ENCODE measurements at places on chromosomes 3 and 15.

DNA sequence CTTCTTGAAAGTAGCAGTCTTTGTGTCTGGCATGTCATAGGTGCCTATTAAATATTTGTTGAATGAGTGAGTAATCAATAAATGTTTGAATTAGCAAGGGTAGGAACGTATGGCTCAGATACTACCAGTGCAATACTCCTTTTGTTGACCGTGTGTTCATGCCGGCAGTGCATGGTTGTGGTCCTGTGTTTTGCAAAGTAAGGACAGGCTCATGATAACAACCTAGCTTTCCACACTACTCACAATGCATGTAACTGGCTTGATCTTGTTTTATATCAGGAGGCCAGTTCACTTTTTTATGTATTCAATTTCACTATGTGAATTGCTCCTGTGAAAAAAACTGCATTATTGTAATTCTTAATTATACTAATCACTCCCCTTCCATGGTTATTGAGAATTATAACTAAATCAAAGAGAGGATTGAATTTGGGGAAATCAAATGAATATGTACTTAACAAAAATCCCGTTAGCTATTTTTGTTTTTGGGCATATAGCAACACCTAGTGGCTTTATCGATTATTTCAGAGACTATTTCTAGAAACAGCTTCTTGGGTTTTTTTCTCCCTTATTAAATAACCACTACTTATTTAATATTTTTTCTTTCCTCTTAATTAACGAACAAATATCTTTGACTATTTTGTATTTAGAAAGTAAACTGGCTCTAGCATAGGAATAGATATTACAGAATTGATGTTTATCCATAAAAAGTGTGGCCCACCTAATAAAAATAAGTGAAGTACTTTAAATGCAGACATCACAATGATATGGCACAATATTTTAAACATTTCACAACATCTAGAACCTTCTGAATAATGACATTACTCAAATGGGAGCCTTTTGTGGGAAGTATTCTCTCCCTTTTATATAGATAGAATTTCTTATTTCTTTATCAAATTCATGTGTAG lies 218.5 kb downstream of the BBX start:
- no peak for DNase-seq

- DNase-seq: no peak
These were observed 10.8 kb downstream of the IP6K1 start for GRCh38 chr3:49775538-49775937.

GRCh38 chr3:192284443-192285072 lies 442.8 kb downstream of the FGF12 start:
- DNase-seq: no peak

- no peak for DNase-seq
These were observed 40.9 kb downstream of the CBLB start for GRCh38 chr3:105827959-105828358.

DNA sequence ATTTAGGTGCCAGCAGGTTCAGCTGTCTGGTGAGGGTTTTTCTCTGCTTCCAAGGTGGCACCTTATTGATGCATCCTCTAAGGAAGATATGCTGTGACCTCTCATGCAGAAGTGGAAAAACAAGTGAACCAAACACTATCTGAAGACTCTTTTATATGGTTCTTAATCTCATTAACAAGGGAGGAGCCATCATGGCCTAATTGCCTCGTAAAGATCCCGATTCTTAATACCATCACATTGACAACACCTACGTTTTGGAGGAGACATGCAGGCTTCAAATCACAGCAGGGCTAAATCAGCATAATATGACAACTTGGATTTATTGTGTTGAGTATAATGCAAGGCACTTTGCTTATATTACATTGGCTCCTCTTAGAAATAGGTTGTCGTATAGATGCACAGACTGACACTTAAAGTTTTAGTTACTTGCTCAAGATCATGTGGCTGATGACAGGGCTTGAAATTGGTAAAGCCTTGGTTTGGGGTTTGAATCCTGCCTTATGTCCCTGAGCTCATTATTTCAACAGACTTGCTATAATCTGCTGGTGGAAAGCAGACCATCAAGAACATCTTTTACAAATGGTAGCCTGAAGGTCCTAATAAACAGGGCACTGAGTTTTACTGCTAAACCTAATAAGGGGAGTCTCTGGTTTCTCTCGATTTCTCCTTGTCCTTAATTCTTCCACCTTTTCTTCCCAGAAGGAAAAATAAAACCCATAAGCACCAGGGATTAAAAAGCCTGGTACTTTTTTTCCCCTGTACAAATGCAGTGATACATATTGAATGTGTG lies 88.2 kb downstream of the PTPRG start:
- DNase-seq: no peak

GRCh38 chr3:125350597-125350996 lies 24.5 kb downstream of the ZNF148 start:
- no peak for DNase-seq

DNA sequence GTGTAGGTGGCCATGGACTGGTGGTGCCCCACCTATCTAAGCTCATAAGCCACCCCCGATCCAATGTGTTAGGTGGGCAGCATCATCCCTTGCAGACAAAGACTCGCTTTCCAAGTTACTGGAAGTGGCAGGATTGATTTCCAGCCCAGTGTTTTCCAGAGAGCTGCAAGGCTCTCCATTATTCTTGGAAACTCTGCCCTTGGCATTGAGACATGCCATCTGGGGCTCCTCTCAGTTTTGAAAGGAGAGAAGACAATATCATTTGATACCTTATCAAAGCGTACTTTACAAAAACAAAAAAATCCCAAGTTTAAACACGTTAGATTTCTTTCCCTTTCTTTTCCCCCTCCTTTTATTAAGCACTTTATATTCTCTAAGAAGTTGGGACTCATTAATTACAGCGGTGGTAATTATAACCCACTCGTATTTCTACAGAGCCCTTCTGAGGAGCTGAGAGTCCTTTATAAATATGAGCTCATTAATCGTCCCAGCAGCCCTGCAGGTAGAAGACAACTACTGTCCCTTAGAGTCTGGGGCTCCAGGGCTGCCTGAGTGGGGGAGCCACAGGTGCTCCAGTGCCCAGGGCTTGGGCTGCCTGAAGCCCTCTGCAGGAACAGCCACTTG lies 226.1 kb downstream of the TLE3 start:
- no peak for DNase-seq

DNA sequence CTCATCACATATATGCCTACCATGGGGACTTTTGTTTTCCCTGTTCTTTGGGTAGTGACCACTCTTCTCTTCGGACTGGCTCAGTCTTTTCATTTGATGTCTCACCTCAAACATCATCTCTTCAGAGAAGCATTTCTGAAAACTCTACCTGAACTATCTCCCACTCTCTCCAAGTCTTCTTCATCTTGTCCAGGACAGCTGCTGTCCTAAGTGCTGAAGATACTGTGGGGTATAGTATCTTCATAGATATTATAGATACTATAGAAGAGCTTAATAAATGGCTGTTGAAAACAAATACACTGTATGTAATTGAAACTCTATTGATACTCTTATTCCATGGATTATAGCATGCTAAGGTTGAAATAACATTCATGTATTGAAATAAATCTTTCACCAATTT lies 672.3 kb downstream of the CADM2 start:
- DNase-seq: no peak

DNA sequence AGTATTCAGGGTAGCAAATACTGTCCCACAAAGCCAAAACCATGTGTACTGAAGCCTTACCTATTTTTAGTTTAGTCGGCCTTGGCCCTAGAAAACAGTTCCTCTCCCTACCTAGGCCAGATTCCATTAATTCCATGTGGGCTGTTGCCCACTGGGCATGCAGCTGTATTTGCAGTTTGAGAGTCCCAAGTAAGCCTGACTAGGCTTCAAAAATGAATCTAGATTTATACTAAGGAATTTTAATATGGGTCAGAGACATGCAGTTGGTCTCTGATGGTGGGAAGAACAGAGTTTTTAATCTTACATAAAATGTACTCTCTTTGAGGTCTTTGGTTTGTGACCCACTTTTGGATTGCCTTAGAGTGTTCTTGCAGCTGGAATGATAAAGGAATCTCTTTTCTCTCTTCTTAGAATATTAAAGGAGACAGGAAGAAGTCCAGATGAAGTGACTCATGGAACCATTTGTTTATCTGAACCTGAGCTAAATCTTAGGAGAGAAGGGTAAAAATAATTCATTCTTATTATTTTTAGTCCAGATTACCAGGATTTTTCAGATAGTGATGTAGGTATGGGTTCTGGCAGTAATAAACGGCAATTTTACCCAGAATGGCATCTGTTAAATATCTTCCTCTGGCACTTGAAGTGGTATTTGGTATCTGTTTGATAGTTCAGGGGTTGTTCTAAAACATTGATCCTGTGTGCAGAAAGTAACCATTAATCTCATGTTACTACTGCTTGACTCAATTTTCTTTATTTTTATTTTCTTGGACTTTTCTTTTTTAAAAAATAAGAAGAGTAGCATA lies 33.8 kb downstream of the GLCE start:
- DNase-seq: no peak

DNA sequence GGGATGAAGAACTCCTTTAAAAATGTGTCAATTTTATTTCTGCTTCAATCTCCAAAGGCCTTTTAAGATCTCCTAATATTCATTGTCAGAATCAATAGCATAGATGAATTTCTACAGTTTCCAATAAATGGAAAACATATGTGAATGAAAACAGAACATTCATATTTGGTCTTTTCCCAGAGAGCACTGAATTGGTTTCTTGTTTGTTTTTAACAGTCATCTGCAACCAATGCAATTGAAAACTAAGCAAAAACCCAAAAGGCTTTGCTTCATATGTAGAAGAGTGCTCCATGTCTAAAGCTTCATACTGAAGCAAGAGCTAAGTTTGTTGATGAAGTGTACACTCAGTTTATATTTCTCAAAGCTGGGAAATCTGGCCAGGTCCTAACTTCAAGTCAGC lies 426.5 kb upstream of the CDIN1 start:
- no peak for DNase-seq

DNA sequence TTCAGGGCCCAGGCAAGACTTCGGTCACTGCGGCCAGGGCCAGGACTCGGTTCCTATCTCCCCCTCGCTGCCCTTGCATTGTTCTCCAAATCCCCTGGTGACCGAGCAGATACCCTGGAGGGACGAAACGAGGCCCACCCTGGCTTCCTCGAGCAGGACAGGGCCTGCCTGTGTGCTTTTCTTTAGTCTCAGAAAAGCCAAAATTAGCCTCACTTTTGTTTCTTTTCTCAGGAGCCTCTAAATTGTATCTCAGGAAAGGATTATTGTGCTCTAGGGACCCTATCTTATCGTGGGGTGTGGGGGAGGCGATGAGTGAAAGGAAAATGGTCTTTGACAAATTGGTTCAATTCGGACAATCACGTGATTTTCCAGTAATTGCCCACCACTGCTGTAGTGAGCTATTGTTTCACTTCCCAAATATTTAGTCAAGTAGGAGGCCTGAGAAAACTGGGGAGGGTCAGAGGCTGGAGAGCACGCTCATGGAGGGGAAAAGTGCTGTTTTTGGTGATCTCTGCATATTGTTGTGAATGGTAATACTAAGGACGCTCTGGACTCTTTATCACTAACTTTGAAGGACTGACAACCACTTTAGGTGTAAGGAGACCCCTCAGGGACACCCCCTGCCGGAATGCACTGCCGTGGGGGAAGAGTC lies 61.6 kb downstream of the TMEM44 start:
- DNase-seq: no peak

GRCh38 chr15:88610701-88611231 lies 10.4 kb upstream of the AEN start:
- DNase-seq: no peak

GRCh38 chr15:91345736-91346135 lies 245.7 kb downstream of the SV2B start:
- no peak for DNase-seq
